EH (cell line): ENCODE measurements at places on chromosomes 4 and X.

GRCh38 chrX:7389576-7389975, 241.6 kb upstream of the PUDP start:
- no peak for DNase-seq

DNA sequence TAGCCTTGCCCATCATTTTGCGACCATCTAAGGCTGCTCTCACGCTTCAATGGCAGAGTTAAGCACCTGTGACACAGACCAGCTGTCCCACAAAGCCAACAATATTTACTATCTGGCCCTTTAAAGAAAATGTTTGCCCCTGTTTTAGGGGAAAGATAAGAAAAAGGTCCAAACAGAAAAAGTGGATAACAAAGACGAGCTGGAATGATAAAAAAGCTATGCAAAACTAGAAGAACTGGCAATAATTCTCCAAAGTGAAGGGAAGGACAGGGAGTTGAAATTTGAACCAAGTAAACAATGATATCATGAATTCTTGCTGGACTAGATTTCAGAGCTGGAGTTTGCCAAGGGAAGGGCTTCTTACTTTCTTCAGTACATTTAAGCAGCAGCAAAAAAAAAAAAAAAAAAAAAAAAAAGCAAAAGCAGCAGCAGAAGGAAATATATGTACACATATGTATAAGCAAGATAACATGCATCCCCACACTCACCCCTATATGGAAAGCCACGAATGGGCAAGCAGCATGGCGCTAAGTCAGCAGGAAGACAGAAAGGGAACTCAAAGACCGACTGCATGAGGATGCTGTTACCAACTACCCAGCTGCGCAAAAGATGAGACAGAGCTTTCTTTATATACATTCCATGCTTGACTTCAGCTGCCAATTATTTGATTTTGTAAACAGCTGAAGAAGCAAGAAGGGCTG, 12.5 kb downstream of the TRAPPC2 start:
- DNase-seq, result peak; percentile 41

GRCh38 chrX:17433965-17434364, 59.0 kb downstream of the NHS start:
- peak; percentile 13 for DNase-seq

GRCh38 chr4:124867536-124867935, 155.0 kb upstream of the ANKRD50 start:
- no peak for DNase-seq

DNA sequence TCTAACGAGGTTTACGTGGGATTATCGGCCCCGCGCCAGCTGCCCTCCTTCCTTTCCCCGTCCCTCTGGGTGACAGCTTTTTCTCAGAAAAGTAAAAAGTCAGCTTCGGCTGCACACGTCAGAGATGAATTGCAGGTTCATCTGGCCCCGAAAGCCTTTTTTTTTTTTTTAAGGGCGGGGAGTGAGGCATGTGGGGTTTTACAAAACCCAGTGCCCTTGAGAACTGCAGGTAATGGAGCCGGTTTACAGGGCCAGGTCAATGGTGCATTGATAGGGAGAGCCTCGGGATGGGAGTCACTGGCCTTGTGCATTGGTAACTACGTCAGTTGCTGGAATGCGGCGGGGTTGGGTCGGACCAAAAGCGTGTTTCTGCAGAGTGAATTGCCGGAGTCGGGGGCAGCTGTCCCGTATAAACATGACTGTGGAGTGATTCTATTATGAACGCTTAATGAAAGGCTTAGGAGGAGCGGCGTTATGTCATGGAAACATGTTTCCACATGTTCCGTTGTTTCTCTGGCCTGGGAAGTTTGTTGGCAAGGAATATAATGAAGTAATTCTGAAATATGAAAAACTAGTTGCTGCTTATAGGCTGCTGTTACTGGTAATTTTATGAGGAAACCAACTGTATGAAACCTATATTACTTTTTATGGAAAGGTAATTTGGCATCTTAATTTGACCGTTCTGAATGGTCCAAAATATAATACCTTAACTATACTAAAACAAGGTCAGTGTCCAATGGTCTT, 1.1 kb downstream of the HSPA4L start:
- DNase-seq, result peak; percentile 36

GRCh38 chr4:128354205-128354821, 66.7 kb upstream of the PGRMC2 start:
- DNase-seq, result peak; percentile 97

DNA sequence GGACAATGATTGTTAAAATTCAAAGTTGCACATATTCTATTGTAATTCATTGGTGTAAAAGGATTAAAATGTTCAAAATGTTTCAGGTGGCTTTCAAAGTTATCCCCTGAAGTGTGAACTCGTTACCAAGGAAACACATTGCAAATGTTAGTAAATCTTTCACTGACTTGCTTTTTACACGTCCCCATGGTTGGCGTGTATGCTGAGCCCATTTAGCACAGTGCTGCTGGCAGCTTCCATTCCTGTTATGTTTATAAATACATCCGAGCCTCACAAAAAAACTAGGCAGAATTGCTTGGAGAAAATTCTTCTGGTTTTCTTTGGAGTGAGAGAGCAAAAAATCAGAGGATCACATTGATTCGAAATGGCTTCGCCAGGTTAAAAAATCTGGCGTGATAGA, 105.9 kb upstream of the HPGD start:
- DNase-seq, result no peak

DNA sequence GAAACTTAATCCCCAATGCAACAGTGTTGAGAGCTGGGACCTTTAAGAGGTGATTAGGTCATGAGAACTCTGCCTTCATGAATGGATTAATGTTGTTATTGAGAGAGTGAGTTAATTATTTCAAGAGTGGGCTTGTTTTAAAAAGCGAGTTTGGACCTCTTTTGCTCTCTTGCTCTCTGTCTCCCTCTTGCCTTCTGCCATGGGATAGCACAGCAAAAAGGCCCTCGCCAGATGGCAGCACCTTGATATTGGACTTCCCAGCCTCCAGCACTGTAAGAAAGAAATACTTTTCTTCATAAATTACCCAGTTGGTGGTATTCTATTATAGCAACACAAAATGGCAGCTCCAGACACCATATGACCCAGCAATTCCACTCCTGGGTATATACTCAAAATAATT, 7.0 kb upstream of the ATP6AP2 start:
- DNase-seq, result peak; percentile 23

- DNase-seq, result no peak
These were observed 3.3 kb upstream of the PORCN start for GRCh38 chrX:48505481-48505880.

- DNase-seq, result peak; percentile 57
These were observed 17.2 kb upstream of the CCNI start for GRCh38 chr4:77092975-77093374.

DNA sequence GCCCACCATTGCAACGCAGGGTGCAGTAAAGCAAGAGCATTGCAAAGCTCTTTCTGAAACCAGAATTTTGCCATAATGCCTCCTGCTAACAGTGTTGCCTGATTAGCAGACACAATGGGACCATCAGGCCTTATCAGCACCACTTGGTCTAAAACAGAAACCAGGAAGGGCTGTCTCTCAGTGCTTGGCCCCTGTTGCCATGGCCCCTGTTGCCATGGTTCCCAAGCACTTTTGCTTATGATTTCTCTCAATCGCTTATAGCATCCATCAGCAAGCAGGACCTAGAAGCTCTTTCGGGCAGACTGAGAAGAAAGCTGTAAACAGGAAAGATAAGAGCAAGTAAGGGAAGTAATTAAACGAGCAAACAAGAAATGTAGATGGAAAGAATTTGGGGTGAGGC, 36.8 kb downstream of the RTL5 start:
- DNase-seq, result peak; percentile 7

- peak; percentile 59 for DNase-seq
These were observed 58.5 kb downstream of the ASMT start for GRCh38 chrX:1673337-1673736.

DNA sequence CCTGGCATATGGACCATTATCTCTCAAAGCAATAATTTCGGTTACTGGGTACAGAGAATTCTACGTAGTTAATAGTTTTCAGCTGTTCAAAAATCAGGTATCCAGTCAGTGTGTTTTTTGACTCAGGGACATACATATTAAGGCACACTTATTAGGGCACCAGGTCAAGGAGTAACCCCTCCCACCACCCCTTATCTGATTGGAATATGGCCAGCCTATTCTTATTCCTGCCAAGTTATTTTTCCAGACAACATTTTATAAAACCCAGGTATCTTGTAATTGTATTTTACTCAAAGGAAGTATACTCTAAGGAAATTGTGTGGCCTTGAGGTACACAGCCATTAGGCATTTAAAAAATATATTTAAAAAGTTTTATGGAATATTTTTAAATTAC, 4.3 kb downstream of the ZFX start:
- no peak for DNase-seq

- no peak for DNase-seq
These were observed 21.1 kb downstream of the SYTL4 start for GRCh38 chrX:100710816-100711215.

DNA sequence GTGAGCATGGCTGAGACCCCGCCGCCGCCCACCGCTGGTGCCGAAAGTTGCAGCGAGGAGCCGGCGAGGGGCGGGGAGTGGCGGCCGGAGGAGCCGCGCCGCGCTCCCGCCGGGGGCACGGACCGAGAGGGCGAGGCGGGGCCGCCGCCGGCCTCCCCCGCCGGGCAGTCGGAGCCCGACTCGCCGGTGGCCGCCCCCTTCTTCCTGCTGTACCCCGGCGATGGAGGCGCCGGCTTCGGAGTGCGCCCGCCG, 16.5 kb downstream of the UTP3 start:
- DNase-seq, result no peak

DNA sequence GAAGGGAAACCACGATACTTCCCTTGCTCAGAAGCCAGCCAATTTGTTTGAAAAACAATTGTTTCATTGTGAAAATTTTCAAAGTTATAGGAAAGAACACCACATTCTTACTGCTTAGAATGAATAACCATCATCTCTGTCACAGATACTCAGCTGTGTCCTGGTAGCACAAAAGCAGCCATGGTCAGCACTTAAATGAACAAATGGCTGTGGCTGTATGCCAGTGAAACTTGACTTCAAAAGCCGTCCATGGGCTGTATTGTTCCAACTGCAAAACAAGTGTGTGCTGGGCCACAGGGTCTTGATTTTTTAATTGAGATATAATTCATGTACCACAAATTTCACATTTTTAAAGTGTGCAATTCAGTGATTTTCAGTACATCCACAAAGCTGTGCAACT, 19.6 kb downstream of the NSDHL start:
- no peak for DNase-seq

DNA sequence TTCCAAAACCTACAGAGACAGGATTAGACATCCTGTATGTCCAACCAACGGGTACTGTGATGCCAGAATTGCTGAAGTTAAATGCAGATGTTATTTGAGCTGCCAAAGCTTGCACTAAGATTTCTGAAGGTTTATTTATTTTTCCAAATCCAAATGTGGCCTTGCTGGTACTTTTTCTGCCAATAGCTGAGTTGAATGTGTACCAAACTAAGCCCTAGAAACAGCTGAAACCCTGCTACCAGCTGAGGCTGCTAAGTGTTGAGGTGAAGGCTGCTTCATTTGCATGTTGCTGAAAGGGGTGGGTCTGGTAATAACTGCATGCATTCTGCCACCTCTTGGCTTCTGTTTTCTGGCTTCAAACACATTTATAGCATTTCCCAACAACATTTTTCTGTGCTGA, 366.5 kb downstream of the FAT4 start:
- DNase-seq, result no peak

- peak; percentile 89 for DNase-seq
These were observed 53.0 kb upstream of the DAPP1 start for GRCh38 chr4:99763635-99764101.

GRCh38 chrX:34426334-34426733, 230.8 kb downstream of the TMEM47 start:
- DNase-seq, result peak; percentile 25

DNA sequence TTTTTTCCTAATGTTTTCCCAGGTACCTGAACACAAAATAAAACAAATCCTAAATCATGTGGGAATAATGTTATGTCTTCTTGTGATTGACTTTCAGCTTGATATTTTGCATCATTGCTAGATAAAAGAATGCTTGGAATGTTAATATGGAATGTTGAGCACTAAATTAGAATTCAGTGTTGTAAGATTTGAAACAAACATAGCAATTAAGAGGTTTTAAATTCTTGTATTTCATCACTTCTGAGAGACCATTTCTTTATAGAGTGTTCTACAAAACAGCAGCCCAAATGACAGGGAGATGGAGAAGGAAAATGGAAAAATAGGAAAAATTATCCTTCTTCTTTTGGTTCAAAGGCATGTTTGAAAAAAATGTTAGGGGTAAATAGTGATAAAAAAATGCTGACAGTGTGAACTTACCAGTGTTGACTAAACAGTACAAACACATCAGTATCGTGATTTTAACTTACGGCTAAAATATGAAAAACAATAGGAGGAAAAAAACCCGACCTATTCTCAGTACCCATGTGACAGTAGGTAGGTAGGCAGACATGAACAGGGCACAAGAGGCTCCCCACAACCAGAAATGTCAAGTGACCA, 102.6 kb upstream of the PDE5A start:
- DNase-seq, result peak; percentile 65

GRCh38 chr4:88063634-88064296, 56.3 kb downstream of the PKD2 start:
- DNase-seq, result no peak

GRCh38 chr4:825063-825970, 612 bp downstream of the CPLX1 start:
- DNase-seq, result peak; percentile 41

DNA sequence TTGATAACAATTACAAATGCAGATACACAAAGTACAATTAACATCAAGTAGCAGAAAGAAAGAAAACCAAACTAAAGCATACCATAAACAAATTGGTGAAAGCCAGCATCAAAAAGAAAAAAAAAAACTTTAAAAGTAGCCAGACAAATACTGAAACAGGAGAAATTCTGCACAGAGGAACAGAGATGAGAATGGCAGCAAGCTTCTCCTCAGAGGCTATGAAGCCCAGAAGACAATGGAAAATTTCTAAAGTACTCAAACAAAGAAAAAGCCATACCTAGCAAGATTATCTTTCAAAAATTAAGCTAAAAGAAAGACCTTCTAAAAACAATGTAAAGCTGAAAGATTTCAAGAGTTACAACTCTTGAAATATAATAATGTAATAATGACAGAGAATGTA, 471.3 kb downstream of the SPOCK3 start:
- DNase-seq, result no peak

DNA sequence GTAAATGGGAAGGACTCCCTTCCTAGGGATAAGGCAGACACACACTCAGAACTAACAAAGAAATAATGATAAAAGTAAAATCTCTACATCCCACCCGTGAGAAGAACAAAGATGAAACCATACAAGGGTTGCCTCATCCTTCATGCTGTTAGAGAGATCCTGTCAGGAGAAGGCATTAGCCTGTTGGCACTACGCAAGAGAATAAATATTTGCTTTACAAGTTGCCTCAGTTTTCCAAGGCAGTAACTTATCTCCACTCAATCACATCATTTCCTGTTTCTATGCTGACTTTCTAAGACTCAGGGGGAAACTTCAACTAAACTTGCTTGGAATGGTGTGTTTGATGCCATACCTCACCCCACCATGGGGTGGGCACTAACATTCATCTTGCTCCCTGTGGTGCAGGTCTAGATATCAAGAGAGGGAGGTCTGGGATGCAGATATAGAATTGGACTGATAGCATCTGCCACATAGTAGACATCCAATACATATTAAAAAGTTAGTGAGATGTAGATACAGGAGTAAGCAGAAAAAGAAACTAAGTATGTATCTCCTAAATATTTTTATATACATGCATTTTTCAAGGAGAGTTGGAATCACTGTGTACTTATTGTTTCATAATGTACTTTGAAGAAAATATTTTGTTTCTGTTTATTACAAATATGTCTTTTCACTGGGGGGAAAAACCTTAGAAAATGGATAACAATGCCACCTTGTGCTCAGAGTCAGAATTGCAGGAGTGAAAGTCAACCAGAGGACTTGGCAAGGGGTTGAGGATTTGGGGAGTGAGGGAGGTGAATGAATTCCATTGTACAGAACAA, 57.2 kb upstream of the BEX4 start:
- DNase-seq, result peak; percentile 43
